ENCODE measurements at places on chromosomes 6 and 20.

DNA sequence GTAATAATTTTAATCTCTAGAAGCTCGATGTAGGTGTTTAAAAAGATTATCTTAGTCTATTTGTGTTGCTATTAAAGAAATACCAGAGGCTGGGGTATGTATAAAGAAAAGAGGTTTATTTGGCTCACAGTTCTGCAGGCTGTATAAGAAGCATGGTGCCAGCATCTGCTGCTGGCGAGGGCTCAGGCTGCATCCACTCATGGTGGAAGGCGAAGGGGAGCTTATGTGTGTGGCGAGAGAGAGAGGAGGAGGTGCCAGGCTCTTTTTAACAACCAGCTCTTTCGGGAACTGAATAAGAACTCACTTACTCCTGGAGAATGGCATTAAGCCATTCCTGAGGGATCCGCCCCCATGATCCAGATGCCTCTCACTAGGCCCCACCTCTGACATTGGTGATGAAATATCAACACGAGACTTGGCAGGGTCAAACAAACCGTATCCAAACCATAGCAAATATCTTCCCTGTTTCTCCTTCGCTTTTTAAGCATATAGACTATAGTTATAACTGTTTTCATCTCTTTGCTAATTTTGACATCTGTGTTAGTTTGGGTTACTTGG is 24.5 kb downstream of the CHMP4B start:
- no peak for DNase-seq

GRCh38 chr20:7760247-7761031 is 179.8 kb downstream of the HAO1 start:
- DNase-seq: no peak

DNA sequence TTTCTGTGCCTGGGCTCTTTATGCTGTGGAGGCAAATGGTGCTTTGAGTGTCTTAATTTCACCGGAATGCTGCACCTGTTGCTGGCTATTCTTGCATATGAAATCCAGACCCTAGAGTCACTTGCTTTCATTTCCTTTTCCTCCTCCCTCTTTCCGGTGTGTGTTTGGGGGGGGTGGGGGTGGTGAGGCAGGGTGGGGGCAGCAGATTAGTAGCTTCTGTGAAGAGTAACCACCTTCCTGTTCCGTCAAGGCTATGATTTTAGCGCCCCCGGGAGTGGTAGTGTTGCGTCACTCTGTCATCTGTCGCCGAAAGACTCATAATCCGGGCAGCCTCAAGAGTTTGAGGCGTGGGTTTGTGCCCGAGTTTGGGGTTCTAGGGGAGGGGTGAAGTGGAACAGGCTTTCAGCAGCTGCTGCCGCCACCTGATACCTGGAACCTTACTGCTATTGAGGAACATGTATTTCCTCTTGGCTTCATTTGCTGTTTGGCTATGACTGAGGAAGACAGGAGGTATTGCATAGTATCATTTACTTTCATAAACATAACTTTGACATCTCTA is 49.1 kb downstream of the UTRN start:
- DNase-seq: no peak

DNA sequence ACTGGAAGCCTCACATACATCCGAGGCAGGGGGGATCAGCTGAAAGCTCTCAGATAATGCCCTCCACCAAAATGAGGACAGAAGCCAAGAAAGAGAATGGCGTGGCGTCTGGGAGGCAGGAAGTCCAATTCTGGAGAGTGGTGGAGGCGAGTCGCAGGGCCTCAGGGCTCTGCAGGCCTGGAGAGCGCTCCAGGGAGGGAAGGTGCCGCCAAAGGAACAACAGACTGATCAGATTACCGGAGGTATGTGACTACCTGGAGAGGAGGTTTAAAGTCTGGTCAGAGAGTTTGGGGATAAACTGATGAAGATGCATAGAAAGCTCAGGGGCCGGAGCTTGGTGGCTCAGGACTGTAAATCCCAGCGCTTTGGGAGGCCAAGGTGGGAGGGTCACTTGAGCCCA is 11.2 kb upstream of the IP6K3 start:
- no peak for DNase-seq

- DNase-seq: no peak
Observed at GRCh38 chr6:3453413-3454272, 3.2 kb downstream of the SLC22A23 start.

GRCh38 chr20:61437280-61438206 is 185.5 kb downstream of the CDH4 start:
- DNase-seq: no peak

DNA sequence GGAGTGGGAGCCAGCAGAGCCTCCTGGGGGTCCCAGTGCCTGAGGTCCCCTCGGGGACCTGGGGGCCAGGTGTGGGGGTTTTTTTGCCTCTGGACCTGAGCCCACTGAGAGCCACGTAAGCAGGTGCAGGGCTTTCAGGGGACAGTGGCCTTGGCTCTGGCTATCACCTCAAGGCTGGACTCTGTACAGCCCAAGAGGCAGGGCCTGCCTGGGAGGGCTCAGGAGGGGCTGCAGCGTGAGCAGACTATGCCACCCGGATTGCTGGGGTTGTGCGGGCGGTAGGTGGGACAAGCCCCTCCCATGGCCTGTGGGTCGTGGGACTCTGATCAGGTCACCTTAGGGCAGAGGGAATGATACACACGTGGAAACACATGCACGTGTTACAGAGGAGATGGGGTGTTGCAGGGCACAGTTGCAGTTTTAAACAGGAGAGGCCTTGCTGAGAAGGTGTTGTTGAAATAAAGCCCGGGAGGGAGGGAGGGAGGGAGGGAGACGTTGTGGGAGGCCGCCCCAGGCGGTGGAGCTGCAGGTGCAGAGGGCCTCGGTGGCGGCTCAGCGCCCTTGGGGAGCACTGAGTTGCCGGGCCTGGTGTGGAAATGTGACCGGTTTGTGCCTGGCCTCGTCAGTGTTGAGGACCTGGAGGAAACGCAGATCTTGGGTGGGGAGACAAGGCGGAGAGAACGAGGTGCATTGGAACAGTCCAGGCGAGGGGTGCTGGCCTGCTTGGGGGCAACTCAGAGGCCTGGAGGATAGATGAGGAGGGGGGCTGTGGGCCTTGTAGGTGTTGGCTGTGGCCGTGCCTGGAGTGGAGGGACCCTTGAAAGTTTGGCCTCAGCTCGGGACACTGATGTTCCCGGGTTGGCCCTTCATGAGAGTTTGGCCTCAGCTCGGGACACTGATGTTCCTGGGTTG is 2.3 kb downstream of the TCEA2 start:
- DNase-seq: no peak

DNA sequence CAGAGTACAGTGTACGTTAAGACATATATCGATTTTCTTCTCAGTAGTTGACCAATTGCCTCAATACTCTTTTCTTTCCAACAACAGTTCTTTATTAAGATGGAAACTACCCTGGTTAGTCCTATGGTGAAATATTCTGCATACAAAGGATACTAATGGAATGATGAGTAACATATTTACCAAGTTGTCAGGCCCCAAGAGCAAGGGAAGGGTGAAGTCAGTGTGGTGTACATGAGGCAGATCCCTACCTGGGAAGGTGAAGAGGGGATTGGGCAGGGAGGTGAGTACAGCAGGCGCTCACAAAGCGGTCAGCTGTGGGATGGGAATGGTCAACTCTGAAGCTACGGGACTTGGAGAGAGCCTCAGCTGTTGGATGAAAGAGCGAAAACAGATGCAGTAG is 29.7 kb downstream of the GJA1 start:
- DNase-seq: no peak

- no peak for DNase-seq
Observed at GRCh38 chr6:129390900-129391299, 319.1 kb downstream of the ARHGAP18 start.

DNA sequence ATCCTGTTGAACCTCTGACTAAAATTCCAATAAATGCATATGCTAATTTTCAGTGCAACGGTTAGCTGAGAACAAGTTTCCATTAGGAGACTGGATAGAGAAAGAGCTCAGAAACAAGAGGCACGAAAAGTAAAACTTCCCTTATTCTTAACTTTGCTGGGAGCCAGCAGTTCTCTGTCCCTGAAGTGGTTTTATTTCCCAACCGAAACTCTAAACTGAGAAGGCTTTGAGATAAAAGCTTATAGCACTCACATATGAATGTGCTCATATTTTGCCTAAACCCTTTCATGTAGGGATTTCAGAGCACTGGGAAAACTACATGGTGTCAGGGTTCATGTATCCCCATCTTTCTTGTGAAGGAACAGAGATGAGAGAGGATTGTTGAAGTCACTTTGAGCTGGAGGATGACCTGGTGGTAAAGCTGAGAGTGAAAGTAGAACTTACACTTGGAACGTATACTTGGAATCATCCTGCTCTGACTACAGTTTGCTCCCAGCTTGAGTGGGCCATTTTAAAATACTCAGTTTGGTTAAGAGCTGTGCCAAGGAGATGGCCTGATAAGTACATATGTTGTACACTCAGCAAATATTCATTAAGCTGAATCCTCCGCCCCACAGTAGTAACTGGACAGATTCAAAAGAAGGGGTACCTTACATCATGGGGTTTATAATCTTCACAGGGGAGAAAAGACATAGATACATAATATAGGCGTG is 324.2 kb upstream of the CNR1 start:
- no peak for DNase-seq

GRCh38 chr6:122740936-122741335 is 38.6 kb upstream of the FABP7 start:
- no peak for DNase-seq

DNA sequence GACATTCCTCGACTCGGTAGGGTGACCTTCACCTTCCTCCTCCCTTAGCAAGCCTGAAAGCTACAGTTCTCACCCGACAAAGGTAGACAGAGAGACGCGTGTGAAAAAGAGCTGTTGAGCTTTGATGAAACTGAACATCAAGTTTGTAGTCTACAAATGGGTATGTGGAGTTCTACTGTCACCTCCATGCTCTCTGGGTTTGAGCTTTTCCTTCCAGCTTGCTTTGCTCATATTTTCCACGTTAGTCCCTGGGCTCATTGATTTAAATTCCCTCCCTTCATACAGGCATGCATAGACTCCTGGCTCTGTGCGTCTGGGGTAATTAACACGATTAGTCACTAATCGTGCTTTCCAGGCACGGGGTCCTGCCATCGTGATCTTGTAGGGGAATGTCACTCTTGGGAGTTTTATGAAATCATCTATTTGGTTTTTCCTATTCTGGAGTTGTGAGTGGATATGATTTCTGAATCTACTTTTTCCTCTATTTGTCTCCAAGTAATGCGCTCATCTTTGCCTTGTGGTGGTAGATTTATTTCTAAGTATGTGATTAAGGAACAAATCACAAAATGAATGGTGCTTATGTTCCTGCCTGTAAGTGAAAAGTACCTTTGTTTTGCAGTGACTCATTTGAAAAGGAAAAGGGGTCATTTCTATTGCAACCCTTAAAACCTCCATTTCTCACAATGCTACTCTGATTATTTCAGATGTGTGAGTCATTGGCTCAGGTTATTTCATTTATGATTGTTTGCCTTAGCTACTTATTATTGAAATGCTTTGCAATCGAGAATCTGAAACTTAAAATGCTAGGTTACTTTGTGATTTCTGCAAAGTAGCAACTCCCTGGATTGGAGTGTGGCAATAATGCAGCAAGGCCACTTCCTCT is 154.6 kb downstream of the ZDHHC14 start:
- peak; percentile 46 for DNase-seq

DNA sequence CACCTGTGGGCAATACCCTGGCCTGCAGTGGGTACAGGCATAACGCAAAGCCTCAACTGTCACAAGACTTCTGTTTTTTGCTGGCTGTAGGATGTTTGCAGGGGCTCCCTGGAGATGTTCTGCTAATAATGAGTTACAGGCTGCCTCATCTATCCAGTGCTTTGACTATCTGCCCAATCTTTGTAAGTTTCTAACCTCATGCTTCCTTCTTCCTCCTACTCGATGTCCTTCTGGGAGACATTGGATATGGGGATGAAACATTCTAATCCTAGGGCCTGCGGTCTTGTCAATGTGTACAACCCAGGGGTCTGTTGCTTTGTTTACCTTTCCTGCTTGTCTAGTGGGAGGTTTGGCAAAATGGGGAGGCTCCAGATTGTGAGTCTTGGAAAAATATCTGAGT is 136.8 kb upstream of the TCF21 start:
- DNase-seq: no peak

- no peak for DNase-seq
Observed at GRCh38 chr6:36844232-36845170, 5.3 kb upstream of the CPNE5 start.

DNA sequence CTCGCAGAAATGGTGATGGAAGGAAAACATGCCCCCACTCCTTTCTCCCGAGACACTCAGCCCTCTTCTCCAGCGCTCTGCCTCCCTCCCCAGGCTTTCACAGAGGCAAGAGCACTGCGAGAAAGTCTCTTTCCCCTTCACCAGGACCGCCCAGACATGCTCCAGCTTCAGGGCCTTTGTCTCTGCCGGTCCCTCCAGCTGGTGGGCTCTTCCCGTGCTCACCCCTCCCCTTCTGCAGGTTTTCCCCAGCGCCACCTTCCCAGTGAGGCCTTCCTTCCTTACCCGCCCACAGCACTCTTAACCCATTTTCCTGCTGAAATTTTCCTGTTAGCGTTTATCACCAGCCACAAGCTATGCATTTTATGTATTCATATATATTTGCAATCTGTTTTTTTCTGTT is 86.2 kb downstream of the TFAP2C start:
- no peak for DNase-seq

- DNase-seq: no peak
Observed at GRCh38 chr20:58677808-58678207, 14.8 kb upstream of the NPEPL1 start.

- no peak for DNase-seq
Observed at GRCh38 chr6:143802833-143803565, 40.1 kb upstream of the LTV1 start.

GRCh38 chr6:221531-222349 is 70.5 kb upstream of the DUSP22 start:
- no peak for DNase-seq

DNA sequence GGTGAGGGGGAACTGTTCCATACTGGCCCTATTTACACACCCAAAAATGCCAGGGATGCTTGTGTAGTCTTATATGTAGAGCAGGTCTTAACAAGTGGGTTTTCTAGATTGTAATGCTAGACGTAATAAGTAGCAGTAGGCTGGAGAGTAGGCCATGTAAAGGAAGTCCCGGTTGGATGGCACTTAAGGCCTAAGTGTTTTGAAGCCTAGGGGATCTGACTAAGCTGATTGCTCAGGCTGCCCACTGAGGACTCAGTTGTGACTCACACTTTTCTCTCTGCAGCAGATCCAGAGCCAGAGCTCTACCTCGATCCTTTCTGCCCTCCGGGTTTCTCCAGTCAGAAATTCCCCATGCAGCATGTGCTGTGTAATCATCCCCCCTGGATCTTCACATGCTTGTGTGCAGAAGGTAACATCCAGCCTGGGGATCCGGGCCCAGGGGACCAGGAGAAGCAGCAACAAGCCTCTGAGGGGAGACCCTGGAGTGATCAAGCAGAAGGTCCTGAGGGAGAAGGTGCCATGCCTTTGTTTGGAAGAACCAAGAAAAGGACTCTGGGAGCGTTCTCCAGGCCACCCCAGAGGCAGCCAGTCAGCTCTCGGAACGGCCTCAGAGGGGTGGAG is 26.6 kb downstream of the ZNF133 start:
- no peak for DNase-seq
